ENCODE measurements at places on chromosomes 5 and 9. TPM values are rescaled to one million over a fixed set of nuclear protein-coding genes. Genes with fewer than 3 reads are reported as not detected.

DNA sequence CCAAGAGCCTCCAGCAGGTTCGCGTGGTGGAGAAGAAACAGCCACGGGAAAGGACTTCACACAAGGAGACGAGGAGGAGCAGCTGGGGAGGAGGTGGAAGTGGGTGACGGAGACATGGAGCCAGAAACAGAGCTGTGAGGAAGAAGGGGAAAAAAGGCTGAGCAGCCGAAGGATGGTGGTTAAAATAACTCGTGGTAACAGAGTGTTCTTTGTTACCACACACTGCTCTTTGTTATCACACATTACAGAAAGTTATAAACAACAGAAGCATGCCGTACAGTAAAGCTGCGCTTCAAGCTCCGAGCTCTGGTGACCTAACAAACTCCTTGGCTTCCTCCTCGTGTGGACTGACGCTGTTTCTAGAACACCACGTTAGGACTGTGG is 215.4 kb downstream of the GLIS3 start:
- no peak for DNase-seq

DNA sequence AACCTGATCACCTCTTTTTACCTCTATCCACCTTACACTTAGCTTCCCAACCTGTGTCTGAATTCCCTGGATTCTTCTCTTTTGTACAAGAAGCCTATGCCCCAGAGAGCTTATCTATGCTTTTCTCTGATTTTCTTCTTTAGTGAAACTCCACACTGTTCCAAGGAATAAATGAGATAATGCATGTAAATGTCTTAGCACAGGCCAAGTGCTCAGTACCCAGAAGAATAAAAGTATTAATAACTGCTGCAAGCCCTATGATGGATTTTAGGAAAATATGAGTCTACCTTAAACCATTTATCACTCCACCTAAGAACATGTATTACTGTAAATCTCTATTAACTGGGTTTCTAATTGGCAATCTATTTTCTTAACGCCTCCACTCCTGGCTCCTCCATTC is 168.5 kb upstream of the TNC start:
- no peak for DNase-seq

DNA sequence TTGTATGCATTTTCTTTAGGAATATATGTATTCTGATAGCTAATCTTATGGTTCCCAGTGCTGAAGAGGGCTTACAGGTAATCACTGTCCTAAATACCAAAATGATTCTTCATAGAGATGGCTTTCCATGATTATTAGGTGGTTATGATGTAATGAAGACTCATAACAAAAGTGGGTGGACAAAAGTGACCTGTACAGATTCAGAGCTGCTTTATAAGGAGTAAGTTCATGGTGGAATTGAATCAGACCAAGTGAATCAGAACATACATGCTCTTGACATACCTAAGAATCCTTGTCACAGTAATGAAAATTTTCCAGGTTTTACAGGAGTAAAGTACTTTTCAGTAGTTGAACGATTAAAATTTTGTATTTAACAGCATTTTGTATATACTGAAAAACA is 105.6 kb downstream of the NIPBL start:
- no peak for DNase-seq

Gene TNFSF15
- total RNA-seq, result 0.04 TPM

DNA sequence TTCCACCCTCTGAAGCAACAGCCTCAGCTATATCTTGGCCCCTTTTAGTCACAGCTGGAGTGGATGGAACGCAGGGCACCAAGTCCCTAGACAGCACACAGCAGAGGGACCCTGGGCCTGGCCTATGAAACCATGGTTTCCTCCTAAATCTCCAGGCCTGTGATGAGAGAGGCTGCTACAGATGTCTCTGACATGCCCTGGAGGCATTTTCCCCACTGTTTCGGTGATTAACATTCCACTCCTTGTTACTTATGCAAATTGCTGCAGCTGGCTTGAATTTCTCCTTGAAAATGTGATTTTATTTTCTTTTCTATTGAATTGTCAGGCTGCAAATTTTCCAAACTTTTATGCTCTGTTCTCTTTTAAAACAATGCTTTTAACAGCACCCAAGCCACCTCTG is 384.8 kb downstream of the PRR16 start:
- peak; percentile 13 for DNase-seq

Gene NSG2
- 0.47 TPM for total RNA-seq

DNA sequence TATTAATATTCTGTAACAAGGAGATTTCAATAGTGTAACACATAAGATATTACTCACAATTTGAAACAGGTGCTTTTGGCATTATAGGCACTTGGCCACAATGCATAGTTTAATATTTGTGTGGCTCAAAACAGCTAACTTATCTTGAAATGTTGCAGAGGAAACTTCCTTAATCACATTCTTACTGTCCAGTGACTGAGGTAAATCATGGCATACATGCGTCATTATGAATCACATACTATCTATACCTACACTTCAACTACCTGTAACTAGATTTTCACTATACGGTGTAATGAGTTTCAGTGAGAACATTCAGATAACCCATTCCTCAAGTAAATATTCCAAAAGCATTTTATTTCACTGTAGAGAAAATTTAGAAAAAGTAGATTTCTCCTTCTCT is 218.8 kb downstream of the PDE4D start:
- no peak for DNase-seq

Gene FBXO10
- 4.2 TPM for total RNA-seq

DNA sequence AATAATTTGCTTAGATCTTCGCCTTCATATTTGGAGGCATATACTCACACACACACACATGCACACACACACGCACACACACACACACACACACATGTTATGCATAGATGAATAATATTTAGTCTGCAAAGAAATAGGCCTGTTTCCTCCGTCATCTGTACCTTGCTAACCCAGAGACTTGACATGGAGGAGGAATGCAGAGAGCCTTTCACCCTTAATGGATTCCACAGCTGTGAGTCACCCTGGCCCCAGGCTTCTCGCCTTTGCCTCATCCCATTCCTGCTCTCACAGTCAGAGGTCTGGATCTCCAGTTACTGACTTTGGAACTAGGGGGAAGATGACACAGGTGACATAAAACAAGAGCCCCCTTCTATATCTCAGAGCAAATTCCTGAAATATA is 29.7 kb downstream of the ZNF462 start:
- no peak for DNase-seq

GRCh38 chr5:115267617-115268016 is 4.9 kb upstream of the PGGT1B start:
- DNase-seq, result no peak

Gene SPATA31C1
- total RNA-seq, result not detected

DNA sequence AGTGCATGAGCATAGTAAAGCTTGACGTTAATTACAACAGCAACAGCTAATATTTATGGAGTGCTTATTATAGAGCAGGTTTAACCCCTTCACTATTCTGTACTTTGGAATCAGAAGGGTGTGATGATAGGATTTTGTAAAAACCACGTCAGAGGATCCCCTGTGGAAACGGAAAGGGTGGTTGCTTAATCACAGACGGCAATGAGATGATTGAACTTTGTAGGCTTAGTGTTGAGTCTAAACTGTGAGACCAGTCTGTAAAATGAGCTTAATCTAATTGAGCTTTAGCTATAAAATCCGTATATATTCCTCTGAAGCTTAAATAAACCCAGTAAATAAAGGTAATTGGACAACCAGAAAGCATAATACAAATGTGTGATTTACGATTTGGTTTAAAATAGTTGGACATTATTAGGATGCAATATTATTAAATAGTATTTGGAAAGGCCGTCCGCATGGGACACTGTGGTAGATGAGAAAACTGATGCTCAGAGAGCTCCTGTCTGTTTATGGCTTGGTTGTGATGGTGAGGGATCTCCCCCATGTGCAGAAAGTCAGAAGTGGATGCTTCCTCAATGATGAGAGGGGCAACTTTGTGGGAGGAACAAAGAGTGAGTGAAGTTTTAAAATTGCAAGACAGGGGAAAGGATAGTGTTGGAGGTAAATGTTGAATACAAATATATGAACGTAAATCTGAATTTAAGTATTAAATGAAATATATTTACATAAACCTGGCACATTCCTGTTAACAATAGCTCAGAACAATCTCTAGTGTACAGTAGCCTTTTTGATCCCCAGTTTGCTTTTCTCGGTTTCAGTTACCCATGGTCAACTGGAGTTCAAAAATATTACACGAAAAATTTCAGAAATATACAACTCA is 23.4 kb upstream of the SCGB3A2 start:
- DNase-seq, result no peak

Gene PPP2CA
- 56.5 TPM for total RNA-seq

- DNase-seq, result no peak
These were observed 129.0 kb upstream of the ALDH1B1 start for GRCh38 chr9:38263532-38263931.

DNA sequence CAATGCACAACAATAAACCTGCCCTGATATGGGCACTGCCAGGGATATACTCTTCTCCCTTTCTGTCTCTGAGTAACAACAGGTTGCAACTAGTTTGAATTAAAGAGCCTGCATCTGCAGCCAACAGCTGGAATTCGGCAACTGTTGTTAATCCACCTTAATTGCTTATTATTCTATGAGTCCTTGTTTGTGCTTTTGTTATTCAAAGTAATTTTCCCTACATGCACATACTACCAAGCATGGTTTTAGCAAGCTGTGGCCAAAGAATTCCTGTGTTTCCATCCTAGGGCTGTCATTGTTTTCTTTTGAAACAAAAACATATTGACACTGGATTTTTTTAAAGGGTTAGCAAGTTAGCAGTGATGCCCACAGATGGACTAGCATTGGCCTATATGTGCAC is 171.5 kb downstream of the EFNA5 start:
- no peak for DNase-seq

Gene HDAC3
- total RNA-seq, result 25.5 TPM

DNA sequence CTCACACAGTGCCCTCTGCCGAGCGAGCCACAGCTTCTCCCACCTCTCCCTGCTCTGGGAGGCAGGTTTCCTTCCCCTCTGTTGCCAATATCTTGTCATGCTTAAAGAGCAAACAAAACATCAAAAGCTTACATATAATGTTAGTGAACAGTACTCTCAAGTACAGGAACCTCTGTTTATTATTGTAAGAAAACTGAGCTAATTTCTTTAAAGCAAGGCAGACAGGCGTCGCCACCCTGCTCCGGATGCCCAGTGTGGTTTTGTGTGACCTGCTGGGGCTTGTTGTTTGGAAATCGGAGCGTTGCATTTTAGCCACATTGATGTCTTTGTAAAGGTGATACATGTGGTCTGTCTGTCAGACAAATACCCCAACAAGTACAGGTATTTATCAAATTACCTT is 401.4 kb upstream of the IRX1 start:
- DNase-seq, result no peak

DNA sequence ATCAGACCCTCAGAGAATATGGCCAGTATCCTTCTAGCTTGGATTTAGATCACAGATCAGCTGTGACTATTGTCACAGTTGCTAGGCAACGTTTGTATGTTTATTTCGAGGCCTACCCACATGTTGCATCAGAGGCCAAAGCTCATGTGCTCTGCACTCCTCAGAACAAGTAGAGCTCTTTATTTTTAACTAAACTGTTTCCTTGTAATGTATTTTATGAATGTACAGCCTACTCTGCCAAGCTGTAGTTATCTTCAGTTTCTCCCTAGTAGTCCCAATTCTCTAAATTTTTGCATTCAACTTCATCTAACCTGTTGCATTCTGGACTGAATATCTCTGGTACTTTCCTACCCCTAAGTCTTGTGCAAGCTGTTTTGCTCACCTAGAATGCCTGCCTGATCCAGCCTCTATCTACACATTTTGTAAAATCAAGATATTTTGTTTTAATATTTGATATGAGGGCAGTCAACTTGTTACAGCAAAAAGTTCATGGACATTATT is 52.8 kb downstream of the CAST start:
- DNase-seq, result no peak

GRCh38 chr5:137374110-137374714 is 124.9 kb downstream of the SPOCK1 start:
- no peak for DNase-seq
